ENCODE measurements at places on chromosomes 16 and 17.

- DNase-seq, result no peak
Observed at GRCh38 chr16:30010844-30011713, at the start of gene DOC2A. DOC2A (minus strand) TSS chr16:30011027; CDS start chr16:30010222, 805 bp downstream.

GRCh38 chr17:58388302-58389190, 28.8 kb downstream of the RNF43 start:
- DNase-seq, result no peak

DNA sequence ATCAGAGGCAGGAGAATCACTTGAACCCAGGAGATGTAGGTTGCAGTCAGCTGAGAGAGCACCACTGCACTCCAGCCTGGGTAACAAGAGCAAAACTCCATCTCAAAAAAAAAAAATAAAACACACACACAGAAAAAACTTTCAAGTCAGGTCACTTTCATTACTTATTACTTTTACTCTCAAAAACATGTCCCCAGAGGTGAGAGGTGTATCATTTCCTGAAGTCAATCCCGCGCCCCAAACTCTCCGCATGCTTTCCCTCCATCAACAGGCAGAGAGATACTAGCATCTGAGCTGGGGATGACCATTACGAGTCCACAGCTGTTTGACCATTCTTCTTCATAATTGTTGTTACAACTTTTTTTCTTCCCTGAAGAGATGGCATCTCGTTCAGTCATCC, 48.7 kb downstream of the YWHAE start:
- no peak for DNase-seq

GRCh38 chr16:88640498-88641247, 2.3 kb downstream of the IL17C start:
- no peak for DNase-seq

GRCh38 chr16:19113577-19114358, at the start of gene ITPRIPL2:
ITPRIPL2 (plus strand) TSS chr16:19113964; CDS start chr16:19114462, 498 bp downstream.
- DNase-seq, result no peak

DNA sequence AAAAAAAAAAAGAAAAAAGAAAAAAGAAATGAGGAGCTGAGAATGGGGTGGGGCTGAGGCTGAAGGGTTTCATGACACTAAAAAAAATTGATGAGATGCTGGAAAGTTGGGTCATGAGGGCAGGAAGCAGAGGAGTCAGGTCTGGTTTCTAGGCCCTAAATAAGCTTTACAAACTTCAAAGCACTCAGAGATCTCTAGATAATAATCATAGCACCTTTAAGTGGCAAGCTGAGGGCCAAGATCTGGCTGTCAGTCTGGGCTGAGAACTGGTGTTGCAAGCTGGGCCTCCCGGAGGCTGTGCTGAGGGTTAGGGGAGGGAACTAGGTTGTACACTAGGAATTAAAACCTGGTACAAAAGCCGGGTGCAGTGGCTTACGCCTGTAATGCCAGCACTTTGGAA, 6.4 kb downstream of the ZNF764 start:
- no peak for DNase-seq

DNA sequence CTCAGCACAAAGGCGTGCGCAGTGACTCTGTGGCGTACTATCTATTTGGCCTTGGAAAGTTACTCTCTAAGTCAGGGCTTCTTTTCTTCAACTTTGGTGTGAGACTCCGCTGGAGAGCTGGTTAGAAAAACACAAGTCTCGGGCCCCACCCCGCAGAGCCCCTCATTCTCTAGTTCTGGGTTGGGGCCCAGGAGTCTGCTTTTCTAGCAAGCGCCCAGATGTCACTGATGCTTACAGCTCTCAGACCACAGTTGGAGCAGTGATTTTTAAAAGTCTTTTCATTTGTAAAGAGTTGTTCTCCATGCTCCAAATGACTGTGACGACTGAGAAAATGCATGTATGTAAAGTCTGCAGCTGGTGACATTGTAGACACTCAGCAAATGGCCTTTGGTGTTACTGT, 582.3 kb downstream of the WWOX start:
- DNase-seq, result no peak

DNA sequence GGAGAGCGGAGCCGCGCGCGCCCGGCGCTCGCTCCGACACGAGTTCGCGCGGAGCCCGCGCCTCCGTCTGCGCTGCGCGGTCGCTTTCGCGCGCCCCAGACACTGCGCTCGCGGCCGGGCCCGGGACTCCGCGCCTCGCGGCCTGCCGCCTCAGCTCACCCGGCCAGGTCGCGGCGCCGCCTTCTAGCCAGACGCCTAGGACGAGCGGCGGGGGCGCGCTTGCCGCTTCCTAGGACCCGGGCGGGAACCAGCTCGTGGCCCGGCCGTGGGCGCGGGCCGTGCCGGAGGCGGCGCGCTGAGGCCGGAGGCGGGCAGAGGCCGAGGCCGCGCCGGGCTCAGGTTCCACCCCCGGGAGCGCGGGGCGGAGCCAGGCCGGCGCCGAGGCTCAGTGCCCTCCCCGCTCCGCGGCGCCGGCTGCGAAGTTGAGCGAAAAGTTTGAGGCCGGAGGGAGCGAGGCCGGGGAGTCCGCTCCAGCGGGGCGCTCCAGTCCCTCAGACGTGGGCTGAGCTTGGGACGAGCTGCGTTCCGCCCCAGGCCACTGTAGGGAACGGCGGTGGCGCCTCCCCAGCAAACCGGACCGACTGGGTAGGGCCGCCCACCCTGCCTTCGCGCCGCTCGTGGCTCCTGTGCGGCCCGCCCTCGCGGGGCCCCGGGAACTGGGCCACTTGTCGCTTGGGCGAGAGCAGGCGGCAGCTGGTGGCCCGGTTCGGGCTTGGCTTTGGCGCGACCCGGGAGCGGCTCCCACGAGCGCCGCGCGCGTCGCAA, at the start of gene SPHK1:
Gene SPHK1 (plus strand): TSS at position 388 of the 765 bp plus-strand sequence. CDS start 1,036 bp downstream, outside the sequence.
- DNase-seq, result no peak

- DNase-seq, result no peak
Observed at GRCh38 chr17:50957600-50958575, 91.7 kb upstream of the TOB1 start.

DNA sequence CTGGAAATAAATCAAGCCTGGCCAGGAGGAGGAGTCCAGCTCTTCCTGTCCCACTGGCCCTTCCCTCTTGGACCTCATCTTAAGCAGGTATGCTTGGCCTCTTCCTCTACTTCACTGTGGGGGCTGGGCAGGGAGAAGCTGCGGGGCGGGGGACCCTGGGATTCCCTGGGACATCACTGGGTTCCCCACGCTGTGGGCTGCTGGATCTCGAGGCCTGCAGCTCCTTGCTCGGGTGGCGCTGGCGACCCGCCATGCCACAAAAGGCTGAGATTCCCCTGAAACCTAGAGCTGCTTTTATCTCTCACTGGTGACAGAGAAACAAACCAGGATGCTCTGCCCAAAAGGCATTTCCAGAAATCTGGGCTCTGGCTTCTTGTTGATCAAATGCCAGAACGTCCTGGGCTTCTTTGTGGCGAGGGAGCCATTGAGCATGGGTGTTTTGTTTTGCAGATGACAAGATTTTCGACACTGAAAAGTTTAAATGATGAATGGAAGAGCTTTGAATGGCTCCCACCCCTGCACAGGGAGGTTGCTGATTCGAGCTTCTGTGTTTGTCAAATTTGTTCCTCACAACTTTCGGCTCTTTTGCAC, 8.6 kb upstream of the PGS1 start:
- DNase-seq, result no peak

DNA sequence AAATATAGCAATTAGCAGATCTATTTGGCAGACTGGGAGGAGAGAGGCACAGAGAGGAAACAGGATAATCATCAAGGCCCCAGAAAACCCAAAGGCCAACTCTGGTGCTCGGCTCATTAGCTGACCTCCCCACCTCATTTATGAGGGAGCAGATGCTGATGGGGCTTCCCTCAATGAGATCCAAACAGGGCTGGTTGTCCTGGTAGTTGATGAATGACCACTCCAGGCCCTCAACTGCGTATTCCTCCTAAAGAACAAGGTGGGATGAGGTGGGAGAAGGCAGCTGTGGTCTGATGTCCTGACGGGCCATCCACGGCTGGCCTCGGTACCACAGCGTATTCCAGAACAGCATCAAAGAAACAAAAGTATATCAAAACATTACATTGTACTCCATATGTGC, 20.8 kb downstream of the ZNHIT3 start:
- no peak for DNase-seq

- DNase-seq, result no peak
Observed at GRCh38 chr17:42682722-42683403, 532 bp downstream of the CNTNAP1 start.

DNA sequence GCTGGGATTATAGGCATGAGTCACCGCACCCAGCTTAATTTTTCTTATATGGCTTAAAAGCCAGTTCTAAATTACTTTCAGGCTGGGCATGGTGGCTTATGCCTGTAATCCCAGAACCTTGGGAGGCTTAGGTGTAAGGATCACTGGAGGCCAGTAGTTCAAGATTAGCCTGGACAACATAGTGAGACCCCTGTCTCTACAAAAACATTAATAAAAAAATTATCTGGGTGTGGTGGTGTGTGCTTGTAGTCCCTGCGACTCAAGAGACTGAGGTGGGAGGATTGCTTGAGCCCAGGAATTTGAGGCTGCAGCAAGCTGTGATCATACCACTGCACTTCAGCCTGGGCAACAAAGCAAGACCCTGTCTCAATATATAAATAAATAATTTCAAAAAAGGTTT, 10.8 kb upstream of the SMARCD2 start:
- DNase-seq, result no peak

Data from NCI-H1417 treated with DMSO at 0.1 percent for 48 hours (cell line).